Epithelial cell of prostate (primary cell): ENCODE measurements at places on chromosomes 2 and 18.
A peak's percentile ranks its signal among the peaks of the same experiment; 100 is the strongest.

DNA sequence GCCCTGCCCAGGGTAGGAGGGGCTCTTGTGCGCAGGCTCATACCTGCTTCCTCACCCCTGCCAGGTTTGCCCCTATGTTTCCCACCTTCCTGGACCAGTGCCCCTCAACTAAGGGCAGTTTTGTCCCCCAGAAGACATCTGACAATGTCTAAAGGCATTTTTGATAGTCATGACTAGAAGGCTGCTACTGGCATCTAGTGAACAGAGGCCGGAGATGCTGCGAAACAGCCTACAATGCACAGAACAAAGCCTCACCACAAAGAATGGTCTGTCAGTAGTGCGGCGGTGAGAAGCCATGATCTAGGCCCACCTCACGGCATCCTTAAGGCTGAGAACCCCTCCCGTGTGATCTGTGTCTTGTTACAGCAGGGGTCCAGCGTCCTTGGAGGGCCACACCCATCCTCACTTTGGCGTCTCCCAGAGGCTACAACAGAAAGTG, 96.0 kb downstream of the TMEM17 start:
- DNase-seq: no peak

DNA sequence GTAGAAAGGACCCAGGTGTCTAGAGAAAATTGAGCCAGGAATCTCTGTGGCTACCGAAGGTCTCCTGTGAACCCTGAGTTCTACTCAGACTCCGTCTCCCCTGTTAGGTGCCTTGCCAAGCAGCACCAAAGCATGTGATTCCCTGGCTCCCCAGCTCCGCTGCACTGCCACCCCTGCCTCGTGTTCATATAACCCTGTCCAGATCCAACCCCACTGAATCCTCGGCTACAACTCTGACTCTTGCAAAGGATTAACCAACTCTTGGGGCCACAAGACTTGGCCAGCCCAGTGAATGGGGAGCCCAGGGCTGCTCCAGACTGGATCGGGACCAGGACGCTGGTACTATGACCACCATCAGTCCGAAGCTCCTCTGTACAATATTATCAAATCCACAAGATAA, 37.3 kb upstream of the ACAA2 start:
- no peak for DNase-seq

- no peak for DNase-seq
These were observed 103.6 kb upstream of the FZD7 start for GRCh38 chr2:201930043-201930442.

DNA sequence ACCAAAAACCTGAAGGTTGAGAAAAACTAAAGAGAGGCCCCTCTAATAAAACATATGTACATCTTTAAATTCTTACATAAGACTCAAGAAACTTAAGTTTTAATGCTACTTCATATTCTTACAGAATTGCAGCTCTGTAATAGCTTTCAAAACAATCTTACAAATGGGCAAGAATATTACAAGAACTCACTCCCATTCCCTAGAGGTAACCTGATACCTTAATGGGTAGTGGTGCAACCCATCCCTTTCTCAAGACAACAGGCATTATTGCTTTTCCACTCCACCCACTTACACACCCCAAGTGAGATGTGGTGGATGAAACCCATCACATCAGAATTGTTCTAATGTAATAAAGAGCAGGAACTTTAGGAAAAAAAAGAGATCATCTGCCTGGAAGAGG, 103.7 kb downstream of the RBMS1 start:
- DNase-seq: no peak

GRCh38 chr2:71524476-71524875, 71.1 kb downstream of the DYSF start:
- no peak for DNase-seq

- no peak for DNase-seq
These were observed 4.8 kb upstream of the TMEM37 start for GRCh38 chr2:119426801-119427395.

- no peak for DNase-seq
These were observed 76.3 kb downstream of the MBD2 start for GRCh38 chr18:54148151-54148550.

GRCh38 chr2:107354175-107354574, 468.2 kb upstream of the ST6GAL2 start:
- no peak for DNase-seq

- DNase-seq: no peak
These were observed 120.7 kb upstream of the LMAN1 start for GRCh38 chr18:59479776-59480175.

DNA sequence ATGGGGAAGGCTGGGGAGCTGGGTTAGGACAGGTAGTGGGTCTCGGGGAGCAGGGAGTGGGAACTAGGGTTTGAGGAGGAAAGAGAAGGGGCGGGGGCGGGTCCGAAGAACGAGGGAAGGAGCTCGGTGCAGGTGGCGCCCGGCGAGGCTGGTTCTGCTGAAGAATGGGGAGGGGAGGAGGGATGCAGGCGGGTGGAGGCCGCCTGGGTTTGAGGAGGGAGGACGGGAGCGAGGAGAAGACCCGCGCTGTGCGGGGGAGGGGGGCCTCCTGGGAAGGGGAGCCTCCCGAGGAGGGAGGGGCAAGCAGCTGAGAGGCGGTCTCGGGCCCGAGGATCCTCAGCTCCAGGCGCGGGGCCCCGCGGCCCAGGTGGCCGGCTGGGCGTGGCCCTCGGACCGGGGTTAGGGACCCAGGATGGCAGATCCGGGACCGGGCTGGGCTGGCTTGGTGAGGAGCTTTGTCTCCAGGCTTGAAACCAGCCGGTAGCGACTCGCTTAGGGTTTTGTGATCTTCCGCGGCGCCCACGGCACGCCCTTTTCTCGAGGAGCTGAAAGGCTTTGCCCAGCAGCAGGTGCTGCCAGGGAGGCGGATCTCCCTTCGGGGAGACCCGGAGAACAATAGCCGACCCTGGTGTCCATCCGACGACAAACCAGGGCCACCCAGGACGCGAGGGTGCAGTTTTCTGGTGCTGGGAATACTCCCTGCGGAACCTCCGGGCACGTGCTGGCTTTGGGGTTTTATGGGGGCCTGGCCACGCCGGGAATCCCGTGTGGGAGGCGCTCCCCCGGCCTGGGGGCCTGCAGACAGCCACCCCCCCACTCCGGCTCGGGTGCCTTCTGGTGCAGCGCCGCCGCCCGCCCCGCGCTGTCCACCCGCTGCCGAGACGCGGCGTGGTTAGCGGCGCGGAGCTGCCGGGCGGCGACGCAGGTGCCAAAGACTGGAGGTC, 1.4 kb downstream of the DPYSL5 start:
- no peak for DNase-seq

- no peak for DNase-seq
These were observed 196.0 kb upstream of the HDAC4 start for GRCh38 chr2:239596792-239597191.

GRCh38 chr2:189083606-189084005, 96.0 kb downstream of the COL5A2 start:
- no peak for DNase-seq

DNA sequence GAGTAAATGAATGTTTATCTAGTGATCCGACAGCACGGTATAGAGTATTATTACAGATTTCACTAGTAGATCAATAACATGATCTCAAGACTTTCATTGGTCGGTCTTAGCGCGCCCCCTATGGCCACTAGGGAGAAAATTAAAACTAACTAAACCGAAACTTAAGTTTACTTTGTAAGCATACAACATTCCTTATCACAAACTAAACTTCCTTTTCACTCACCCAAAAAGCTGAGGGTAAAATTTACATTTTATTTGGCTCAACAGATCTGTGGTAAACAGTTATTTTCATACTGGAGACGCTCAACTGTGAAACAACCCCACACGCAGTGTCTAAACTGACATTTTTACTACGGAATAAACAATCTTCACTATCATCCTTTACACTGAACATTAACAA, 215.6 kb upstream of the MAP2 start:
- DNase-seq: no peak

- no peak for DNase-seq
These were observed 24.0 kb upstream of the TMEM37 start for GRCh38 chr2:119407430-119408220.

DNA sequence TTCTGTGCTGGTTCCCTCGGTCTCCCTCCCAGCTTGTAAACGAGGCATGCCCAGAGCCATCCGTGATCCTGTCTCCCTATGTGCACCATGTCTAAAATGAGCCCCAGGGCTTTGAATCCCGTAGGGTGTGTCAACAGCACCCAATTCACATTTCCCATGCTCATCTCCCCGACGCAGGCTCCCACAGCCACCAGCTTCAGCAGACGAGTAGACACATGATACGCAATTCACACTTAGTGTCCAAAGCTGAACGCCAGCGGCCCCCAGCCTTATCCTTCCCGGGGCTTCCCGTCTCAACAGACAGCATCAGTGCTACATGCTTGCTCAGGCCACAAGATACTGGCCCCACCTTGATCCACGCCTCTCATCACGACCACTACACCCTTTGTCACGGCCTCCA, 88.1 kb downstream of the EIPR1 start:
- no peak for DNase-seq

DNA sequence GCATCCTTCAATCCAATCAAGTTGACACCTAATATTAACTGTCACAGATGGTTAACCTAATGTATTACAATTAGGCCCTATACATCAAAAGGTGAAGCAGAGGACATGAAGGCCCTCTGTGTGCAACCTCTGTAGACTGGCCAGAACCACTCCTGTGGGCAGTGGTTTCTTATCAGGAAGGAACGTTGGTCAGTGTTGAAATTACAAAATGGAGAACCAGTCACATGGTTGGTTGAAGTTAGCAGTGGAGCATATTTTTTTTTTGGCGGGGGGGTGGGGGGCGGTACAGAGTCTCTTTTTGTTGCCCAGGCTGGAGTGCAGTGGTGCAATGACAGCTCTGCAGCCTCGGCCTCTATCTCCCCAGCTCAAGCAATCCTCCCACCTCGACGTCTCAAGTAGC, 19.8 kb downstream of the RNU2-63P start:
- DNase-seq: no peak

- no peak for DNase-seq
These were observed 122.6 kb downstream of the CTIF start for GRCh38 chr18:48661421-48661820.

- no peak for DNase-seq
These were observed 45.0 kb upstream of the EML4 start for GRCh38 chr2:42124011-42124785.

GRCh38 chr2:74457549-74458131, 598 bp upstream of the WBP1 start:
- no peak for DNase-seq

- no peak for DNase-seq
These were observed 315.4 kb downstream of the CDH2 start for GRCh38 chr18:27861539-27861938.

- no peak for DNase-seq
These were observed 12.7 kb upstream of the FHOD3 start for GRCh38 chr18:36284671-36285295.

DNA sequence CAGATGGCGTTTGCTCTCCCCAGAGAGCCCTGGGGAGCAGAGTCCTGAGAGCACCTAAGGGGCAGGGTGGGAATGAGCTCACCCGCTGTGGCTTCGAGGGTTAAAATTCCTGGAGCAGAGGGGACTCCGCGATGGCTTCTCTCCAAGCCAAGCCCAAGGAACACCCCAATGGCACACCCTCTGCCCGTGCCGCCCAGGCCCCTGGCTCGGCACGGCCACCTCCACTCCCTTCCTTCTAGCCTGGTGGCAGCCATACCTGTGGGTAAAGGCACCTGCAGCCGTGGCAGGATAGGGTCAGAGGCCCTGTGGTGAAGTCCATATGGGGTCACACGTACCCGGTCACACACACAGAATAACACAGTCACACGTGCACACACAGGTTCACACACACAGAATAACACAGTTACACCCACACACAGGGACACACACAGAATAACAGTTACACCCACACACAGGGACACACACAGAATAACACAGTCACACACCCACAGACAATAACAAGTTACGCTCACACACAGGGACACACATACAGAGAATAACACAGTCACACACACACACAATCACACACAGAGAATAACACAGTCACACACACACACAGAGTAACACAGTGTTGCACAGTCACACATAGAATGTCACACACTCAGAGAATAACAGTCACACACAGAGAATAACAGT, 50.5 kb downstream of the RAMP1 start:
- DNase-seq: no peak

DNA sequence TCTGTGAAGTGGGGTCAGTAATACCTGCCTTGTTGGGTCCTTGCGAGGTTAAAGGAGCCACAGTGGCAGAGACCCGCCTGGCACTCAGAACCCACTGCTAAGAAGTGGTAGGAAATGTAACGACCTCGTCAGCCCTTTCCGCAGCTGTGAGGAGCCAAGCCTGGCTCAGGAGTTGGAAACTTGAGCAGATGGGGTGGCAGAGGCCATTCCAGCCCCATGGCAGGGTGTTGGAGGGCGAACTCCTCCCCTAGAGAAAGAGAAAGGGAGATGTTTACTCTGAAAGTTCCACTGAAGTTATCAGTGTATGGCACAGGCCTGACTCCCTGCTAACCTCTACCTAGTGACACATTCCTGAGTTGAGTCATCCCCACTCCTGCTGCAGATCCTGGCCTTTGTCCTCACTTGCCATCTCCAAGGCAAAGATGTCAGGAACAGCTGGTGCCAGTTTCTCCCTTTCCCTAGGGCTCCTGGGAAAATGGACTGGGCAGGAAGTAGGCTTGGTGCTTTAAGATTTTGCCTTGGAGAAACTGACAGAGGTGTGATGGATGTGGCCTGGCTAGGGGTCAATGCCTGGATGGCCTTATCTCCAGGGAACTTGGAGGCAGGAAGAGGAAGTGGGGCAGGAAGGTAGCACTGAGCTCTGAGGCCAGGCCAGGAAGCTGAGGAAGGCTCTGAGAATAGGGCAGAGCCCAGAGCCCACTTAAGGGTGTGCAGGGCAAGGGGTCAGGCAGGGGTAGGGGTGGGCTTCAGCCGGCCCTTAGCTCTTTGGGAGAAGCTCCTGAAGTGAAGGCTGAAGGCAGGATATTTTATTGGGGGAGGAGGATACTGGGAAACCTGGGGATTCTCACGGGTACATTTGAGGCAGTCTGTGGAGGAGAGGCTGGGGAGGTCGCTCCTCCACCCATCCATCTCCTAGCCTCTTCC, 888 bp downstream of the VAMP5 start:
- peak; percentile 49 for DNase-seq

- DNase-seq: no peak
These were observed 91.6 kb upstream of the MGAT4A start for GRCh38 chr2:98822301-98823164.

DNA sequence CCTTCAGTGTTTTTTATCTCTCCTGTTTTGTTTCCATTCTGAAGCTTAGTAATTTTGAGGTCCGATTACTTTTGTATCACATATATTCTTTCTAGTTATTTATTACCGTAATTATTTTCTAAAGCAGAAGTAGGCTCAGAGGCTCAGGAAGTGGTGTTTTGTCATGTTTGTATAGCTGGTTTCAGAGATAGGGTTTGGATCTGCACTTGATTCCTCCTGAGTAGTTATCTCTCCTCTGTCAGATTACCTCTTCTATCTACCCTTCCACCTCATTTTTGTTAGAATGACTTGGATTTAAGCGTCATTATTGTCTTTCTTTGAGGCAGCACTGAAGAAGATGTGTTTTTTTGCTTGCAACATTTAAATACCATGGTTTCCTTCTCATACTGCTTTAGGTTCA, 95.4 kb downstream of the MTA3 start:
- no peak for DNase-seq

- no peak for DNase-seq
These were observed 133.7 kb upstream of the MEIS1 start for GRCh38 chr2:66301022-66301766.

GRCh38 chr2:144452989-144453336, 67.0 kb downstream of the ZEB2 start:
- DNase-seq: no peak
